NCI-H345 (cell line): ENCODE measurements at places on chromosomes 1 and 21.

- no peak for DNase-seq
These were observed 48.5 kb upstream of the PBX1 start for GRCh38 chr1:164510435-164510834.

GRCh38 chr1:9275161-9275560, 17.5 kb upstream of the SPSB1 start:
- DNase-seq = no peak

DNA sequence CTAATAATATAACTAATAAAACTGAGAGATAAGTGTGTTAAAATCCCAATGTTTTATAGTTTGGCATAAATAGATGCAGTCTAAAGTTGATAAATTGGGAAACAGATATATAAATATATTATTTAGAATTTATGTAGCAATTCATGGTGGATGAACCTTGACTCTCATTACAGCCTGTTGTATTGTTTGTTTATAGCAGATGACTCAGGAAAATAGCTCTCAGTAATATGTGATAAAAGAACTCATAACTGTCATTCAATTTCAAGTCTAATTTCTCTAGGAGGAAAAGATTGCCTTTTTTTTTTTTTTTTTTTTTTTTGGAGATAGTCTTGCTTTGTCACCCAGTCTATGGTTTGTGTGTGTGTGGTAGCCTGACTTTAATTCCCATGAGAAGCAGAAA, 603.2 kb upstream of the PKN2 start:
- DNase-seq = no peak

DNA sequence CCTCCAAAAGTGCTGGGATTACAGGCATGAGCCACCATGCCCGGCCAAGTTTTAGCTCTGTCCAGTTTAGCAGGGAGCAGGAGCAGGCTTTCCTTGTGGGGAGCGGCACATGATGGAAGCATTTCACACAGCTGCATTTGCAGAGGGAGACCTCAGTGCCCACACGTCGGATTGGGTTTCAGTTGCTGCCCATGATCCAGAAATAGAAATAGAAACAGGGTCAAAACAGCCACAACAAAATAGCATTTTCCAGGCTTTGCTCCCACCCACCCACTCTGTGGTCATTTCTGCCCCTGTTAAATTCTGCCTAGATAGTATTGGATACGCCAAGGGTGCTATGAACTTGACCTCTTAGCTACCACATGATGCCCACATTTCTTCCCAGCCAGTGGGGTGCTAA, 128.4 kb downstream of the CNIH3 start:
- DNase-seq = no peak

DNA sequence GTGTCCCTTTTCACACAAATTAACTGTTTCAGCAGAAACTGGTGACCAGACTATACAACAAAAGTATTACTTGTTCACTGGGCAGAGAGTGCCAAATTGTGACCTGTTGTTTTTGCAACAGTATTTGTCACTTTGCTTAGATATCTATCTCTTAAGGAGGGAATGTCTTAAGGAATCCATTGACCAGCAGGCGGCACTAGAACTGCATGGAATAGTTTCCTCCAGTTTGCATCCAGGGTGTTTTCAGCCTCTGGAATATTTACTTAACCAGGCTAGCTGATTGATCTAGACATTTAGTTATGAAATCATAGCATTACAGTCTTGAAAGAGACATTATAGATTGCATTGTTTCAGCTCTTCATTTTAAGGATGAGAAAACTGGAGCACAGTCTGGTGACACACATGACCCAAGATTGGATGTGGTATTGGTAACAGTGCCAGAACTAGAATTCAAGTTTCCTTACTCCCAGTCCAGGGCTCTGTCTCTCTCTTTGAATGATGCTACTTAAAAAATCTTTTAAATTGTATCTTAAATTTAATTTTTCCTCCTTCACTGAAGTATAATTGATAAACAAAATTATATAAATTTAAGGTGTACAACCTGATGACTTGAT, 16.9 kb downstream of the RPTN start:
- DNase-seq = peak; percentile 17

DNA sequence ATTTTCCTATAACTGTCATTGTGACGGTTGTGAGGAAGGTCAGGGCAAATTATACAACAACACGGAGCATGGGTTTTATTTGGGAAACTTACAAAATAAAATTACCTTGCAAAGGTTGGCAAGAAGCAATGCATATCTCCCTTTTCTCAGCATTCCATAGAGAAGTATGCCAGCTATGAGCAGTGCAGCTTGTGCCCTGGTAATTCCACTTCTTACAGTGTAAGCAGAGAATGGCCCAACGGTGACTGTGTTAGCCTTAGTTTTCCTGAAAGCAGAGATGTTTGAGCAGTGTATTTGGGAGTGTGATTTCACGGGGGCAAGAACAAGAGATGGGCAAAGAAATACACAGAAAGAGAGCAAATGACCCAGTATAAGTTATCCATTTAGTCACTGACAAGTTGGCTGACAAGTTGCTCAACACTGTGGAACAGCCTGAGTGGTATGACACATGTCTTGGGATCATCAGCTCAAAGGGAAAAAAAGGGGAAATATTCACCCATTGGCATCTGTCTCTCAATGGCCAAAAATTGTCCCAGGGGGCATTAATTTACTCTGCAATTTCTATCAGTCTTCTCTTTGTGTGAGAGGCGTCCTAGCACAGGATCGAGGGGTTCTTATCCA, 210.9 kb upstream of the NRIP1 start:
- no peak for DNase-seq

DNA sequence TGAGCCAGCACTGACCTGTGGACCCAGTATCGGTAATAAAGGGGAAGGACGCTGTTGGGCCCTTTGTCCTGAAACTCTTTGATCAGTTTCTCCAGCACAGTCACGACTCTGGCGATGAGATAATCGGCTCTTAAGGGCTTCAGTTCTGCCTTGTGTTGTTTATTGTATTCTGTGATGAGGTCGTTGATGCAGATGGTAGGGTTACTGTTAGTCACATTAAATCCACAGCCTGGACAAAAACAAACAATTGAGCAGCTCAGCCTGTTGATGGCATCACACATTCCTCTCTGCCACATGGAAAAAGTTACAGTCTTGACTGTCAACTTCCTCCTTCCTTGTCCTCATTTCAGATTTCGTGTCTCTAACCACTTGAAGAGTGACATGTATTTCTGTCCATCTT, 57.6 kb downstream of the SIM2 start:
- DNase-seq = no peak

DNA sequence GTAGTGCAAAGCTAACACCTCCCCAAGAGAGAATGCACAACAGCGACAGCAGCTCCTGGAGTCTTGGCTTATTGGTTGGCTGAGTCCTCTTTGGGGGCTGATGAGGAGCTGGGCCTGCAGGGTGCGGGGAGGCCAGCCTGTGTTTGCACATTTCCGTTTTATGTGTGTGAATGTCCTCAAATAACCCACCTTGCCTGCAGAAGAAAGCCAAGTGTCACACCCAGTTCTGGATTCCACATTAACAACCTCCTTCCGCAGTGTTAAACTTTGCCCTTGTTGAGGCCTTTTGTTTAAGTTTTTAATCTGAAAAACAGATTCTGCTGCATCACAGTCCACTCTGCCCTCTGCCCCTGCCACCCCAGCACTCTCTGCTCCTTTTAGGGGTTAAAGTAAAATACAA, 274.5 kb downstream of the TM2D1 start:
- no peak for DNase-seq

GRCh38 chr1:29282924-29283803, 46.8 kb downstream of the PTPRU start:
- no peak for DNase-seq

DNA sequence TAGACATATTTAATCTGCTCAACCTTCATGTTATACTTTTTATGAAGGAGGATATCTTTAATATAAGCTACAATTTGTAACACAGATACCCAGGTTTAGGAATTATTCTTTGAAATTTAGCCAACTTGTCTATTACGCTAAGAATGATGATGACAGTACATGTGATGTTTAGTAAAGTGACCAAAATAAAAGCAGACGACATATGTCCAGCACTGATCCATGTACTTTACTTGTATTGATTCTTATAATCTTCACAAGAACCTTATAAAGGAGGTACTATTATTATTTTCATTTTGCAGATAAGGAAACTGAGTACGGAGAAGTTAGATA, 37.2 kb upstream of the ATG4C start:
- DNase-seq = no peak

DNA sequence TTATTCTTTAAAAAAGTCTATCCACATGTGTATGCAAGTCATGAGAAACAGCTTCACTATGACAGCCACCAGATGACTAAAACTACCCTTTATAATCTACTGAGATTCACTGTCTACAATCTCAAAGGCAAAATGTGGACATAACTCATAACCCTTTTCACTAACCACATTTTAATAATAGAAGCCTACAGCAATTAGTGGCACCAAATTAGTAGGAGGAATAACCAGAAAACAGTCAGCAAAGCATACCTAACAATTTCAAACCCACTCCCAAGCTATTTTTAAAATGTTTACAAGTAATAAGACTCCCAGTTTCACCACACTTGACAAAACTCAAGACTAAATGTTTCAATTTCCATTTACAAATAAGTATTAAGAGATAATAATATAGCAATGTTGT, 442.9 kb downstream of the PTPRC start:
- DNase-seq = no peak

DNA sequence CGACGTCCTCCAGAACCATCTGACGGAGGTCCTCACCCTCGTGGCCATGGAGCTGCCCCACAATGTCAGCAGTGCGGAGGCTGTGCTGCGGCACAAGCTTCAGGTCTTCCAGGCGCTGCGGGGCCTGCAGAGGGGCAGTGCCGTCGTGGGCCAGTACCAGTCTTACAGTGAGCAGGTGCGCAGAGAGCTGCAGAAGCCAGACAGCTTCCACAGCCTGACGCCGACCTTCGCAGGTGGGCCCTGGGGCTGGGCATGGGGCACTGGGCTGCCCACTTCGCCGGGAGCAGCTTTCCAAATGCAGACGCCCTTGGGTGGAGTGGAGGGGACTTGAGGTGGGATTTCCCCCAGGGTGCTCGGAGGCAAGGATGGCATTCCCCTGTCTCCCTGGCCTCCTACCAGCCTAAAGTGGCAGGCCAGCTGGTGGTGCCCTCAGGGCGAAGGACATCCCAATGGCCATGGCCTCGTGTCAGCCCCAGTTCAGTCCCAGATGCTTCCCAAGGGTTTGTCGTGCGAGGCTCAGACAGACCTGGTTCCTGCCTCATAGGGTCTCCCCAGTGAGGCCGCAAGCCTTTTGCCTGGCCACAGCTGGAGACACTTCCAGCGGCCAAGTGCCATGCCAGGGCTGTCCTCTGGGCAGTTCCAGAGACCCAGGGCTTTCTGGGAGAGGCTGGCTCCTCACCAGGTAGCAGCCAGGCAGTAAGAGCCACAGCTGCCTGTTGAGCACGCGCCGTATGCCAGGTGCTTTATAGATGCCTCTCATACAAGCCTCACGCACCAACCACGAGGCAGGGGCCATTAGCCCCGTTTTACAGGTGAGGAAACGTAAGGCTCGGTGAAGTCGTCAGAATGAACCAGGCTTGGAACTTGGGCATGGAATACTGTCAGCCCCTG, 27.8 kb downstream of the H6PD start:
- no peak for DNase-seq

GRCh38 chr1:170305777-170306512, 160.2 kb downstream of the NTMT2 start:
- no peak for DNase-seq

DNA sequence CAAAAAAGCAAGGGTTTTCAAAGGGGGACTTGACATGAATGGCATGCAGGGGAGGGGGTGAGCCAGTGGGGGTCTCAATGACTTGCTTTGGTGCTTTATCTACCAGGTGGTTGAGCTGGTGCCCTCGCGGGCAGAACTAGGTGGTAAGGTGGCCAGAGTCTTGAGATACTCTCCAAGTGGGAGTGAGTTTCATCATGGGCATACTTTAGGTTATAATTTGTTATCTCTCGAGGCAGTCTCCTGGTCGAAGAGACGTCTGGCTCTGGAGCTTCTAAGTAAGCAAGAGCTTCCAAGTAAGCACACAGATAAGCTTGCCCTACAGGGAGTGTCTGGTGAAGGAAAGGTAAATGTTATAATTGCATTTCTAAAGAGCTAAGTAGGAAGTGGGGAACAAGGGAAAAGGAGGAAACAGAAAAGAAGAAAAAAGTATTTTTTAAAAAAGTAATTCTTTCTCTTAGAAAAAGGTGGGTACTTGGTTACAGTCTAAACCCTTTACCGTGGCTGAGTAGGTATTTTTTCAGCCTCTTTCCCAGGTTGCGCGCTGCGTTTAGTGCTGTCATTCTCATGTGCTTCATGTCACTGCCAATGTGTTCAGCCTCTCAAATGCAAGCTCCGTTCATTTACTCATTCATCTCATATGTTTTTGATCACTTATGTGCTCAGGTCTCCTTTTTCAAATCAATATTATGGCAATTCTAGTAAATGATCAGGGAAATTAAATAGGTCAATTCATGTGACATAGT, 31.6 kb upstream of the DNAJC6 start:
- DNase-seq = no peak

GRCh38 chr1:1861339-1861730, 29.6 kb downstream of the GNB1 start:
- no peak for DNase-seq

GRCh38 chr1:158310623-158311022, 20.7 kb downstream of the CD1B start:
- no peak for DNase-seq

DNA sequence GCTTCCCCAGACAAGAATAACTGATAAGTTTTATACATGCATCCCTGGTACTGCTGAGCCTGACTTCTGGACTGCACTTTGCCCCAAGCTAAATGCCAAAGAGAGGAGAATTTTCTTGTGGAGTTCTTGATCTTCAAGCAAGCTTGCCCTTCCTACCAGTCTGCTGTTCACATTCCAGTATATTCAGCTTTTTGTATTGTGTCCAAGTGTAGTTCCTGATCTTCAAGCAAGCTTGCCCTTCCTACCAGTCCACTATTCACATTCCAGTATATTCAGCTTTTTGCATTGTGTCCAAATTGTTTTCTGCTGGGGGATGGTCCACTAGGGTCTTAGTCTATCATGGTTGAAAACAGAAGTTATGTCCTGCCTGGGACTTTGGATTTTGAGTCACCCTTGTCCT, 894 bp upstream of the TSEN15 start:
- DNase-seq = no peak

GRCh38 chr1:160113407-160113806, 2.2 kb upstream of the ATP1A2 start:
- no peak for DNase-seq

DNA sequence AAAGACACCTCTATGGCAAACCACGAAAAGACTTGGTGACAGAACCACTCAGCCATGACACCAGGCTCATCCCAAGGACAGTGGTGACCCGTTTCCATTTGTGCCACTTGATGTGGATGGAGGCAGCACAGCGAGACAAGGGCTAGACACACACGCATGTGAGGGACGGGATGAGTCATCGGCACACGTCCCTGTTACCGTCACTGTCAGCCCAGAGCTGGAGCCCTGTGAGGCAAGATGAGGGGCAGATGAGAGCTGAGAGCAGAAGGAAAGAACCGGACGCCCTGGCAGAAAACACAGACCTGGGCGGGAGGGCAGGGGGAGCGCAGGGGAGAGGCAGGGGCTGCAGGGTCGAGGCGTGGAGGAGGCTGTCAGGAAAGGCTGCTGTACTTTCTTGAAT, 57.8 kb downstream of the SIK1 start:
- DNase-seq = no peak

GRCh38 chr1:201181323-201181722, 9.3 kb upstream of the IGFN1 start:
- no peak for DNase-seq
